Stimulated activated CD8-positive, alpha-beta memory T cell treated with anti-CD3 and anti-CD28 coated beads, Interleukin-4, amount 100 ng/mL, for 24 hours (primary cell): ENCODE measurements at places on chromosomes 12 and 14.
A peak's percentile ranks its signal among the peaks of the same experiment; 100 is the strongest.

GRCh38 chr12:100699209-100699608, 95.4 kb upstream of the ANO4 start:
- DNase-seq, result no peak

GRCh38 chr12:116537101-116537904, 21.9 kb upstream of the MAP1LC3B2 start:
- DNase-seq, result no peak

DNA sequence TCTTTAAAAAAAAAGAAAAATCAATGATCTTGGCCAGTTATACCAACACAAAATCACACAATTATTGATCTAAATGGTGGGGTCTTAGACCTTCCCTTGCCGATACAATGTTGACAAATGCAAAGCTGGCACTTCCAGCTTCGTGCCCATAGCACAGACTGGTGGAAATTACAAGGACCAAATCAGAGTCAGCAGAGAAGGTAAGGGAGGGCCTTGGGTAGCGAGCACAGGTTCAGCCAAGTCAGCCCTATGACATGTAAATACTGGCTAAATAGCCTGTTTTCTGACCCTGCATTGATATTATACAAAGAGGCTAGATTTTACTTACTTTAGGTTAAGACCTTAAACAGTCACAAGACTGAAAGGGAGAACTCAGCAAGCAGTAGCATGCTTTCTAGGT, 30.3 kb upstream of the WDR89 start:
- no peak for DNase-seq

GRCh38 chr14:26597071-26597588, 703 bp downstream of the NOVA1 start:
- no peak for DNase-seq

- DNase-seq, result peak; percentile 80
Measured at GRCh38 chr14:106605548-106606448, 1079.4 kb downstream of the TMEM121 start.

DNA sequence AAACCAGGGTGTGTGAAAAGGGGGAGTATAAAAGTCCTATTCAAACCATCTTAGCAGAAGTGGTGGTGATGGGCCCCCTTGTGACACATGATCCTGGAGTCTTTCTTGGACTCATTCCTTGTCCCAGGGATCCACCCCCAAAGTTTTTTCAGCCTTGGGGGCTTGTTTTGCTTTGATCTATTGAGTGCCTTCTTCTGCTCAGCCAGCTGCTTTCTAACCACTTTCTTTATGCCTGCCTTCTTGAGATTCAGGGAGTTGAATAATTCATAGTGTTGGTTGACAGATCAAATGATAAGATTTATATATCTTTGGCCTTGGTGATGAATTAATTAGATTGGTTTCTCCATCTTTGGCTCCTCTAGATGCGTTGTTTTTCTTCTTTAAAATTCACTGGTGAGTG, 926.7 kb downstream of the DIO2 start:
- no peak for DNase-seq

GRCh38 chr12:85849344-85849743, 13.1 kb upstream of the RASSF9 start:
- no peak for DNase-seq

DNA sequence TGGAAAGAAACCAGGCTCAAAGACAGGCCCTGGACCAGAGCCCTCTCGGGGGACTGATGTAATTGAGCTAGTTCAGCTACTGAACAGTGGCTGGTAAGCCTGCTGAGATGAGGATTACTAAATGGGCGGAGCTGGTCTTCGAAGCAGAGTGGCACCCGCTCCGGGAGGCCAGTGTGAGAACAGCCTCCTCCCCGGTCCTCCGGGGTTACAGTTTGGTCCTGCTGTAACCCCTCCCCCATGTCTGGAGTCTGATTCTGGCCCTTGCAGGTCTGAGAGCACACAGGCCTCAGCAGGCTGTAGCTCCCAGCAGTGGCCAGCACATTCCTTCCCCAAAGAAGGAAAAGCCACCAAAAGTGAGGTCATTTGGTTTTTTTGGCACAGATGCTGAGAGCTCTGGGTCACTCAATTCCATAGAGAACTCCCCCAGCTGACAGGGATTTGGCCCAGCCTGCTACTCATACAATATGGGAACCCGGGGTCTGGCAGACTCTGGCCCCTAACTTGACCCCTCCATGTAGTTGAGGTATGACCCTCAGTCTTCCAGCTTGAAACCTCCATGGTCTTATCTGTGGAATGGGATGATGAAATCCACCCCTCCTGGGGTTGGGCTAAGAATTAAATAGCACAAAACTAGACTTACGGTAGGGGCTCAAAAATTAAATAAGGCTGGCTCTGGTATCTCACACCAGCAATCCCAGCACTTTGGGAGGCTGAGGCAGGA, 39.0 kb downstream of the ACTN1 start:
- DNase-seq, result no peak

- DNase-seq, result no peak
Measured at GRCh38 chr14:99930420-99931274, 134.6 kb upstream of the EVL start.

- DNase-seq, result no peak
Measured at GRCh38 chr12:111189792-111190191, 179.1 kb downstream of the PHETA1 start.

DNA sequence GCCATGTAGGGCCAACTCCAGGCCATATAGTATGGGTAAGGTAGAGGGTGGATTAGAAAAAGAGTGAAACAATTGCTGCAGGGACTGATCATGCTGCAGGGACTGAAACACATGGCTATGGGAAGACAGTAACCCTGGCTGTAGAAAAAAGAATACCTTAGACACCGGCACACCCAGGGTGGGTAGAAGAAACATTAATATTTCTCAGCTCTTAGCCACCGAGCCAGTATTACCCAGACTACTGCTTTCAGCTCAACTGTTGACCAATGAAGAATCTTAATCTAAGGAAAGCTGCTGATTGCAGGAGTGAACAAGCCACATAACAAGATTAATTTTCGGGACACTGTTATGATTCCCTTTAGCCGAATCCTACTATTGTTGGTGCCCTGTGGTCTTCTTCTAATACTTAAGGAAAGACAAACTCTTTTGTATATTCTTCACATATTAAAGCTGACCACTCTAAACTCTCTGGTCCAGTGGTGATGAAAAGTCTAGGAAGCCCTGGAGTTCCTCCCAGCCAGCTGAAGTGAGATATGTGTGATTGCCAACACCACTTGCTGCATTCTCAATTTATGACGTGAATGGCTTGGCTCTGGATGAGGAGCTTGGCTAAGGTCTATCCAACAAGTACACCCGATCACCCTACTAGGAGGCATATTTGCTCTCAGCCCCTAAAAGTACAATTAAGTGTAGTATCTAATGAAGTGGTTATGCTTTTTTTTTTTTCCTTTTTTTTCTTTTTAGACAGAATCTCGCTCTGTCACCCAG, 69.2 kb downstream of the NOVA1 start:
- no peak for DNase-seq

DNA sequence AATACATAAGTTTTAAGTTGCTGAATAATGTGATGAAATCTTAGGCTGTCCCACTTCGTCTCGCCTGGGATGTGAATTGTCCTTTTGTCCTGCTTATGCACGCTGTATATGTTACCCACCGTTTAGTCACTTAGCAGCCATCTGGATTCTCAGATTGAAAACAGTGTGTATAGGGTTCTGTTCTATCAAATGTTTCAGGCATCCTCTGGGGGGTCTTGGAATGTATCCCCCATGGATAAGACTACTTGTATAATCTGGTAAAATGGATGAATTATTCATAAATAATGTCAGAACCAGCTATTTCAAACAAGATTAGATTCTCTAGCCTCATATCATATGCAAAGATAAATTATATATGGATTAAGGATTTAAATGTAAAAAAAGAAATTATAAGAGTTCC, 29.4 kb downstream of the NOPCHAP1 start:
- DNase-seq, result no peak

DNA sequence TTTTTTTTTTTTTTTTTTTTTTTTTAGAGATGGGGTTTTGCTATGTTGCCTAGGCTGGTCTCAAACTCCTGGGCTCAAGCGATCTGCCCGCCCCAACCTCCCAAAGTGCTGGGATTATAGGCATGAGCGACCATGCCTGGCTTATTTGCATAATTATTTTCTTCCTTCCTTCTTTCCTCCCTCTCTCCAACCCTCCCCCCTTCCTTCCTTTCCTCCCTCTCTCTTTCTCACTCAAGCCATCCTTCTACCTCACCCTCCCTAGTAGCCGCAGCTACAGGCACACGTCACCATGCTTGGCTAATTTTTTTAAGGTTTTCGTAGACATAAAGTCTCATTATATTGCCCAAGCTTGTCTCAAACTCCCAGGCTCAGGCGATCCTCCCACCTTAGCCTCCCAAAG, 83.8 kb downstream of the PEBP1 start:
- no peak for DNase-seq

GRCh38 chr14:105075379-105076295, 10.4 kb upstream of the GPR132 start:
- DNase-seq, result no peak

- DNase-seq, result no peak
Measured at GRCh38 chr14:62696331-62696924, 348.8 kb downstream of the KCNH5 start.

DNA sequence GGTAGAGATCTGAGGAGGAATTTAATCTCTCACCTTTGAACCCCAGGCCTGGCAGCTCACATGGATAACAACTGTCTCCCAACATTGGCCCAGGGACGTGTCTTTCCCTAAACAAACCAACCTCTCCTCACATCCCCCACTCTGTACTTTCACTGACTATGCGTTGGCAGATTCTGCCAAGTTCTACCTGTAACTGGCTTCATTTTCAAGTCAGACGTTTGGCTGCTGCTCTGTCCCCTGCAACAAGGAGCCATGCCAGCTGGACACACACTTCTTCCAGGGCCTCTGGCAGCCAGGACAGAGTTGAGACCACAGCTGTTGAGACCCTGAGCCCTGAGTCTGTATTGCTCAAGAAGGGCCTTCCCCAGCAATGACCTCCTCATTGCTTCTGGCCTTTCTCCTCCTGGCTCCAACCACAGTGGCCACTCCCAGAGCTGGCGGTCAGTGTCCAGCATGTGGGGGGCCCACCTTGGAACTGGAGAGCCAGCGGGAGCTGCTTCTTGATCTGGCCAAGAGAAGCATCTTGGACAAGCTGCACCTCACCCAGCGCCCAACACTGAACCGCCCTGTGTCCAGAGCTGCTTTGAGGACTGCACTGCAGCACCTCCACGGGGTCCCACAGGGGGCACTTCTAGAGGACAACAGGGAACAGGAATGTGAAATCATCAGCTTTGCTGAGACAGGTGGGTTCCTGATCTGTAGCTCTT, at the start of gene INHBC:
Gene INHBC, plus strand, starts transcription at position 268 of the 707 bp plus-strand sequence. Its CDS starts 103 bp downstream, at position 371.
- no peak for DNase-seq

DNA sequence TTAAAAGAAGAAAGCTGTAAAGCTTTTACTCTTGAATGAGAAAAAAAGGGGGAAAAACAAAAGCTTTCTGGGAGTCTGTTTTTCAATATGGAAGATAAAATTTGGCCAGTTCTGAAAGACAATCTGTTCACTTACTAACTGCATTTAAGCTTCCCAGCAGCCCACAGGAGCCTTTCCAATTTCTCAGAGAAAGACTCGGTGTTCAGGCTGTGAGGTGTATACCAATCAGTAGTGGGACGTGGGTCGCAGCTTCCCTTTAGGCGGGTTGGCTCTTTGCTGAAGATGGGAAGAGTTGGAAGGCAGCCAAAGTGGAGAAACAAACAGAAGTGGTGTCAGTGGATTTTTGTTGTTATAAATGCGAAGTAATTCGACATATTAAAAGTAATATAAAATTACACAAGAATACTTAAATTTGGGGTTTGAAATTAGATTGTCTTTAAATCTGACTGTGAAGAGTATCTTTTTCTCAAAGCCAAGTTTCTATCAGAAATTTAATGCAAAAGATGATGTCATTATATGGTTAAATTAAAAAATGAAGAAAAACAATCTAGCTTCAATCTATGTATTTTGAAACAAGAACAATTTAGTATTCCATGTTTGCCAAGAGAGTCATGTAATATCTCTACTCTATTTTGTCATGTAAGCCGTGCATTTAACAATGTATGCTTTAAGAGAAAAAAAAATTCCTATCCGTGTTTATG, 590.2 kb upstream of the ATXN7L3B start:
- DNase-seq, result no peak

DNA sequence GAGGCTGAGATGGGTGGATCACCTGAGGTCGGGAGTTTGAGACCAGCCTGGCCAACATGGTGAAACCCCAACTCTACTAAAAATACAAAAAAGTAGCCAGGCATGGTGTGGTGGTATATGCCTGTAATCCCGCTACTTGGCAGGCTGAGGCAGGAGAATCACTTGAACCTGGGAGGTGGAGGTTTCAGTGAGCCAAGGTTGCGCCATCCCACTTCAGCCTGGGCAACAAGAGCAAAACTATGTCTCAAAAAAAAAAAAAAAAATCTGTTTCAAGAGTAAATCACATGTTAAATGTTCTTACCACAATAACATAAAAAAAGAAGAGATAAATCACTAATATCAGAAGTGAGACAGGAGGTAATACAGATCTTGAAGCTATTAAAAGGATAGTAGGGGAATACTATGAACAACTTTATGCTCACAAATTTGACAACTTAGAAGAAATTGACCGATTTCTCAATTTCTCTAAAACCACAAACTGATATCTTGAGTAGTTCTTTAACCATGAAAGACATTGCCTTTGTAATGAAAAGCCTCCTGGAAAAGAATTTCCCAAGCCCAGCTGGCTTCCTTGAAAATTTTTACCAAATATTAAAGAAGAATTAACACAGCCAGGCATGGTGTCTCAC, 37.7 kb downstream of the TAOK3 start:
- DNase-seq, result no peak

DNA sequence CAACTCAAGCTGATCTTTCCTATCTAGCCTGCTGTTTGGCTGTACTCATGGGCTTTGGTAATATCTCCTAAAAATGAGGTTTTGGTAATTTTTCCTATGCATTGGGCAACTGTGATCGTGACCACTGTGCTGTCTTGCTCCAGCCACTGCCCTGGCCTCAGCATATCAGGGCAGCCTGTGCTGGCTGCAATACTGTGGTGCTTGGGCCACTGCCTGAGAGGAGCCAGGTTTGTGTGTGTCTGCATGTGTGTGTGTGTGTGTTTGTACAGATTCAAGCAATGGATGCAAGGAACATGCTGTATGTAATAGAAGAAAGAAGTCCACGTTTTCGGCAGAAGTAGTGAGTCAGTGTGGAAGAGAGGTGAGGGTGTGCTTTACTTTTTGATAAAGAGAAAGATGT, 13.0 kb downstream of the ERG28 start:
- no peak for DNase-seq

GRCh38 chr12:96400631-96401075, 414 bp upstream of the CDK17 start:
- no peak for DNase-seq

- no peak for DNase-seq
Measured at GRCh38 chr12:67356380-67356774, 87.2 kb downstream of the CAND1 start.

- no peak for DNase-seq
Measured at GRCh38 chr12:121810833-121811433, 7.1 kb downstream of the SETD1B start.
